SJSA1 (cell line): ENCODE measurements at places on chromosomes 16 and 17.

DNA sequence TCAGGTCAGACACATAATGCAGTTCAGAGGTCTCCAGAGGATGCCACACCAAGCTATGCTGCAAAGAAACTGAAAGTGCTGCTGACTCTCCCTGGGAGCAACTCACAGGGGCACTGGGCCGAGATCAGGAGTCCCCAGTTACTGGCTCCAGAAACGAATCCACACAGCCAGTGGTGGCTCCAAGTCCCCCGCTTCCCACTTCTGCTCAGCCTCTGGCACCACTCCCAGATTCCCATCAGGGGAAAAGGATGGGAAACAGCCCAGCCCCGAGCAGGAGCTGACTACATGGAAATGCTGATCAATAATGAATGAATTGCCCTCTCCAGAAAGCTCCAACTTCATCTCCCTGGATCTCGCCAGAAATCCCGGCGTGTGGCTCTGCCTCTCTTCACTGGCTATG is 62.3 kb upstream of the CDH5 start:
- no peak for DNase-seq

DNA sequence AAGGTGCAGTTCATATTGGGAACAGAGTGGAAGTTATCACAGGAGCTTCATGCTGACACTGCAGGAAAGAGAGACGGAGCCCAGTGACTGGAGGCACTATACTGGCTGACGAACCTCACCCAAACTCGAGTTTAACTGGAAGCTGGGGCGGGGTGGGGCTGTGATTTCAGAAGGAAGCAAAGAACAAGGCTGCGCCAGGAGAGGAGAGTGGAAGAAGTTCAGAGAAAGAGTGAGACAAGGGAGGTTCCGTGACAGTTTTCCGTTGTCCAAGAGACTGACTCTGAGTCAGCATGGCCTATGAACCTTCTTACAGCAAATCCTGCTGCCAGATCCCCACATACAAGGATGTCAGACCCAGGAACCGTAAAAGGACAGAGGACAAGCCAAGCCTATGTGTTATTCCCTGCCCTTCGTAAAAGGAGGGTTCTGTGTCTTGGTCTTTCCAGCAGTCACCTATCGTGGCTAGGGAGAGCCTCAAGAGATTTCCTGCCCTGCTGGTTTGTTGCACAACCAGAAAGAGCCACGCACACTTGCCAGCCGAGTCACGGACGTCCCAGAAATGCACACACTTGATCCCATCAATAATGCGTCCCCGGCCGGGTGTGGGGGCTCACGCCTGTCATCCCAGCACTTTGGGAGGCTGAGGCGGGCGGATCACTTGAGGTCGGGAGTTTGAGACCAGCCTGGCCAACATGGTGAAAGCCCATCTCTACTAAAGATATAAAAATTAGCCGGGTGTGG is 5.1 kb downstream of the PITPNA start:
- DNase-seq: no peak

- DNase-seq: no peak
These were observed 4.4 kb downstream of the FMNL1 start for GRCh38 chr17:45225964-45226530.

DNA sequence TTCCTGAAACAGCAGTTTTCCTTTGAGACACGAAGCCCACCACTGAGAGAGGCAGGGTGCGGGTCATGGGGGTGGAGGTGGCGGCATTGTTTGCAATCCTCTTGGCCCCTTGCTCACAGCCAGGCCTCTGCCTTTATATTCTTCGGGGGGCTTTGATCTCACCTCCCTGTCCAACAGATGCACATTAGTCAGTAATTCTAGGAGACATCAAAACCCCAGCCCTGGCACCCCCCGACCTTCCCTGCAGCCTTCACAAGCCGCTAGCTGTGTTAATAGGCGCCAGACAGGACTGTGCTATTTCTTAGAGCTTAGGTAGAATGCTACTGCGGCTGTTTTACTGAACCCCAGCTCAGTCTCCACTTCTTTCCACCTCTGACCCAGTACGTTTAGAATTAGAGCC is 212.6 kb downstream of the RBFOX1 start:
- no peak for DNase-seq

- no peak for DNase-seq
These were observed 19.8 kb upstream of the PITPNA start for GRCh38 chr17:1582374-1582773.

- peak; percentile 55 for DNase-seq
These were observed 1.0 kb downstream of the NHERF1 start for GRCh38 chr17:74749279-74750038.

DNA sequence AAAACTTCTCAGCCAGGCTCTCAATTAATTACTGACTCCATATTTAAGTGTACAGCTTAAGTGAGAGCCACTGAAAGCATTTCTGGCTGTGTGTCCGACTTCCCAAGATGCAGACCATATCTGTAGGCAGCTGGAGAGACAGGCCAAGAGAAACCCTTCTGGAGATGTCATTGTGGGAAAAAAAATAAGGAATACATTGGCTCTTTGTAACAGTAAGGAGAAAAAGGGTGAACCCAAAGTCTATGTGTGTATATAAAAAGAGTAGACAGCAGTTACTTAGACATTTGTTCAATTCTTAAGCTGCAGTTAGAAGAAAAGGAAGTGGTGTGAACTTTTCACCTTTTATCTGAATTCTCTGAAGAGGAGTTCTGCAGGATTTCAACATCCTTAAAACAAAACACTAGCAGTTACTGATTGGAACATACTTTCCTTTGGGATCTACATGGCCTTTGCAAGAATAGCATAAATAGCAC is 21.7 kb downstream of the FAM117A start:
- DNase-seq: no peak

GRCh38 chr16:8951447-8952280 is 12.0 kb downstream of the USP7 start:
- DNase-seq: no peak

GRCh38 chr16:3388325-3388724 is 12.5 kb downstream of the ZSCAN32 start:
- no peak for DNase-seq
